DMS 273 treated with DMSO at 0.1 percent for 48 hours (cell line): ENCODE measurements at places on chromosomes 1 and 21.

DNA sequence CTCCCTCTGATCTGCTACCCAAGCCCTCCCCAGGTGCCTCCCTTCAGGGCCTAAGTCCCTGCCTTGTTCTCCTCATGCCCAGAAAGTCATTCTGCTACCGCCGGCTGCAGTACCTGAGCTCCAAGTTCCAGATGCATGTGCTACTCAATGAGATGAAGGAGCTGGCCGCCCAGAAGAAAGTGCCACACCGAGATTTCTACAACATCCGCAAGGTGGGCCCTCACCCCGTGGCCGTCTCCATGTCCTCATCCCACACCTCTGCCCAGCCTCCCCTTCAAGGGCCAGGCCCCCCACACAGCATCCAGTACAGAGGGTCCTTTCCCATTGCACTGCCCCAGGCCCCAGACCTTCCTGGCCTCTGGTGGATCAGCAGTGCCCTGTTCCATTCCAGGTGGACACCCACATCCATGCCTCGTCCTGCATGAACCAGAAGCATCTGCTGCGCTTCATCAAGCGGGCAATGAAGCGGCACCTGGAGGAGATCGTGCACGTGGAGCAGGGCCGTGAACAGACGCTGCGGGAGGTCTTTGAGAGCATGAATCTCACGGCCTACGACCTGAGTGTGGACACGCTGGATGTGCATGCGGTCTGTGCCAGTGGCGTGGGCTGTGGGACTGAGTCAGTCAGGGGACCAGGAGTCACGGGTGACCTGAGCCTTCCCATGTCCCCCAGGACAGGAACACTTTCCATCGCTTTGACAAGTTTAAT lies 8.2 kb downstream of the AMPD2 start:
- DNase-seq = no peak

GRCh38 chr1:222413991-222414549 lies 133.8 kb downstream of the HHIPL2 start:
- DNase-seq = no peak

- no peak for DNase-seq
Measured at GRCh38 chr1:5891736-5892135, 100.5 kb downstream of the NPHP4 start.

GRCh38 chr1:220137019-220137786 lies 43.3 kb downstream of the IARS2 start:
- no peak for DNase-seq

DNA sequence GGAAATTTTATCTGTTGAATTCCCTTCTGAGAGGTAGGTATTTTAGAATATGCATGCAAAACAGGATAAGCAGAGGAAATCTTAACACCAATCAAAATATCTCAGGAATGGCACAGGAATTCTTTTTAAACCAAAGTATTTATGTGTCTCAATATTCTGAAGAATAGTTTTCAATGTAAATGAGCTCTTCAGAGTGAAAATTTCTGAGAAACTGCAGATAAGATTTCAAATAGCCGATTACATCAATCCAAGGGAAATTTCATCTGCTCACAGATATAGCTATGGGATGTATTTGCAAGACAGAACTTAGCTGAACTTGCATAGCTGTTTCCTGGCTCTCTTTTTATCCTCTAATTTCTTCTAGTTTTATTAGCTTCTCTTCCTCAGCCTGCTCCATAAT lies 209.5 kb downstream of the GRIK1 start:
- DNase-seq = no peak

GRCh38 chr21:36689324-36689723 lies 9.6 kb upstream of the SIM2 start:
- DNase-seq = no peak

DNA sequence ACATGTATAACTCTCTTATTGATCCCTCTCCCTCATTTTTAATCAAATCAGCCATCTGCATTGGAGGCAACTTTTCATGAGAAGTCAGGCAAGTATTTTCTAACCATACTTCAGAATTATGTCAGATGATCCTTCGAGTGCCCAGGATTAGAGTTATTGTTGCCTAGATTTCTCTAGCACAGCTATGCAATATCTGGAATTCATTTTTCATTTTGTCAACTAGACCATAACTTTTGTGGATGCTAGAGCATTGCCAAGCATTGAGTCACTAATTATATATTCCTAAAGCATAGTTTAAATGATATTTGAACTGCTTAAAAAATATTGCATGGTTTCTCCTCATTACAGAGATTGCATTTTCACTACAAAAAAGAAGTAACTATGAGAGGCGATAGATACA lies 21.2 kb downstream of the HFM1 start:
- DNase-seq = no peak

- no peak for DNase-seq
Measured at GRCh38 chr1:96370757-96371156, 350.8 kb upstream of the PTBP2 start.

DNA sequence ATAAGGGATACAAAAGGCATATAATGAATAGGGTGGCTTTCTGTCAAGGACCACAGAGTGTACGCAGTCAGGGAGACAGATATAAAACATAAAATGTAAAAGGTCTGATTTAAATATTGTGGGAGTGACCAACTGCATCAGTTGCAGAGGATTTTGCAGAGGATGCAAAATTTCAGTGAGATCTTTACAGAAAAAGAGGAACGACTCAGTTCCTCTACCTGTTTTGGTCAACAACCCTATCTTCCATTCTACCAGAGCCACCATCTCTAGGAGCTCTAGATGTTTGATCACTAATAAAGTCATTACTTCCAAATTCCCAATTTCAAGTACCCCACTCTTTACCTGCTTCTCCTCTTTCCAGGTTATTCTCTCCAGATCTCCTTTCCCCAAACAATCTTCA lies 16.5 kb downstream of the SOD1 start:
- no peak for DNase-seq

DNA sequence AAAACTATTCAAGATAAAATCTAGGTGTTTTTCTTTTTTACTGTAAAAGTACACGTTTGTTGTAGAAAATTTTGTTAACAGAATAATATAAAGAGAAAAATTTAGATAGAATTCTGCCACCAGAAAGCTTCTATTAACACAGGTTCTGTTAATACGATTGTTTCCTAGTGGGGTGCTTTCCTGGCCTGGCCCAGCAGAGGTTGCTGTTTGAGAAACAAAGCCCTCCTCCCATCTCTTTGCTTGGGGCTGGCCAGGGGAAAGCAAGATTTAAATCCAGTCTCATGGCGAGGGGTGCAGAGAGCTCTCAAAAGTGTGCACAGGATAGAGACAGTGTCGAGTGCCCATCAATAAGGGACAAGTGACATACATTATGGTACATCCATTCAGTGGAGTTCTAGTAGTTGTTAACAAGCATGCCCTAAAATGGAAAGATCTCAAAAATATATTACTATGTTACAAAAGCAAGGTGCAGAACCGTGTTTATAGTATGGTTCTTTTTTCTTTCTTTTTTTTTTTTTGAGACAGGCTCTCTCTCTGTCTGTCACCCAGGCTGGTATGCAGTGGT lies 14.6 kb upstream of the ACBD3 start:
- DNase-seq = no peak

GRCh38 chr1:190852611-190853010 lies 374.9 kb upstream of the BRINP3 start:
- no peak for DNase-seq

GRCh38 chr1:237269938-237270337 lies 228.0 kb downstream of the RYR2 start:
- DNase-seq = no peak

- no peak for DNase-seq
Measured at GRCh38 chr1:47837056-47837830, 159.9 kb downstream of the TRABD2B start.

GRCh38 chr1:6948861-6949260 lies 163.6 kb downstream of the CAMTA1 start:
- DNase-seq = no peak

GRCh38 chr1:206911064-206911663 lies 10.6 kb downstream of the FCMR start:
- DNase-seq = no peak

- no peak for DNase-seq
Measured at GRCh38 chr1:14339288-14339687, 259.2 kb upstream of the KAZN start.

GRCh38 chr1:103084181-103084580 lies 24.1 kb downstream of the COL11A1 start:
- no peak for DNase-seq

- DNase-seq = no peak
Measured at GRCh38 chr1:2801535-2802291, at the start of gene TTC34. TTC34 (minus strand) TSS chr1:2801693; CDS start chr1:2800827, 866 bp downstream.

- no peak for DNase-seq
Measured at GRCh38 chr1:236853921-236854604, 59.0 kb downstream of the MTR start.

GRCh38 chr1:23619299-23620188 lies 60.2 kb upstream of the ID3 start:
- DNase-seq = no peak

GRCh38 chr1:210373878-210374599 lies 45.3 kb downstream of the HHAT start:
- DNase-seq = peak; percentile 99

DNA sequence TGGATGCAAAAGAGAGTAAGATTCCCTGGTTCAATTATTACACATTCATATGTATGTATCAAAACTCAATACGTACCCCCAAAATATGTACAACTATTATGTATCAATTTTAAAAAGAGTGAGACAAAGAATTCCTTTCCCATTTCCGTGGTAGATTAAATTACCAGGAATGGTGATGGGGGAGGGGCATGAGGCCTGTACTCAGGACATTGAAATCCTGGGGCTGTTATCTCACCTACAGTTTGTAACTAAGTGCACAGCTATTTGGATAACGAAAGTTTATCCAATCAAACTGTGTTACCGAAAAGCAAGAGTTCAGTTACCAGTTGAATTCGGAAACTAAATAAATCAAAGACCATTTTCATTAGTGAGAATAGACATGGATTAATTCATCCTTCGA lies 8.3 kb upstream of the ESRRG start:
- no peak for DNase-seq

- DNase-seq = no peak
Measured at GRCh38 chr1:85940656-85941306, 215.8 kb downstream of the COL24A1 start.

- no peak for DNase-seq
Measured at GRCh38 chr1:206823727-206824126, 41.7 kb upstream of the IL20 start.

GRCh38 chr21:44331650-44332307 lies 7.4 kb downstream of the CFAP410 start:
- peak; percentile 83 for DNase-seq

GRCh38 chr21:29257701-29258100 lies 41.0 kb upstream of the BACH1 start:
- DNase-seq = no peak
